ENCODE measurements at places on chromosomes 4 and X.

GRCh38 chr4:8167815-8168214 lies 9.2 kb upstream of the ABLIM2 start:
- no peak for DNase-seq

DNA sequence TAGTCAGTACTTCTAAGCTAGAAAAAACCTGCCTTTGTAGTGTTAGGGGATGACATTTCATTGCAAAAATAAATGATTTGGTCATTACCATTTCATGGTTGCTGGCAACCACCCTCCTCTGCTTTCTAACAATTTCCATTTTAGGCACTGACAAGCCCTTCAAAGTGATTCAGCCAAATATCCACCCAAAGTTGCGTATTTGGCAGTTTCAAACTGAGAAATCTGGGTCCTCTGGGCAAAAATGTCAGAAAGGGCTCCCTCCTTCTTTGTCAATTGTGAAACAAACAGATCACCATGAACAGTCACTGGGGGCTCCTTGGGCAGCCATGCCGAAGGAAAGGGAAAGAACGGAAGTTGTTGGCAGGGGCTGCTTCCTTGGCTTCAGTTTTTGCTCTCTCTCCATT lies 33.0 kb downstream of the PLAC1 start:
- DNase-seq, result no peak

- no peak for DNase-seq
Measured at GRCh38 chrX:43566170-43566569, 89.9 kb upstream of the MAOA start.

GRCh38 chr4:19776021-19776459 lies 475.7 kb upstream of the SLIT2 start:
- DNase-seq, result no peak
